Progenitor cell of endocrine pancreas (in vitro differentiated cells): ENCODE measurements at places on chromosomes 2 and 18.

DNA sequence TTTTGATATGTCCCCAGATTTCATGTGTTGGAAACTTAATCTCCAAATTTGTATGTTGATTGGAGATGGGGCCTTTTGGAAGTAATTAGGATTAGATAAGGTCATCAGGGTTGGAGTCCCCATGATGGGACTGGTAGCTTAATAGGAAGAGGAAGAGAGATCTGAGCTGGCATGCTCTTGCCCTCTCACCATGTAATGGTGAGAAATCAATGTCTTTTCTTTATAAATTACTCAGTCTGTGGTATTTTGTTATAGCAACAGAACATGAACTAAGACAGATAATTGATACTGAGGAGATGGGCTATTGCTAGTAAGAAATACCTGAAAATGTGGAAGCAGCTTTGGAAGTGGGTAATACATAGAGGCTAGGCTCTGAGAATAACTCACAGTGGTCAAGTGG, 48.0 kb downstream of the CDC42EP3 start:
- DNase-seq = no peak

DNA sequence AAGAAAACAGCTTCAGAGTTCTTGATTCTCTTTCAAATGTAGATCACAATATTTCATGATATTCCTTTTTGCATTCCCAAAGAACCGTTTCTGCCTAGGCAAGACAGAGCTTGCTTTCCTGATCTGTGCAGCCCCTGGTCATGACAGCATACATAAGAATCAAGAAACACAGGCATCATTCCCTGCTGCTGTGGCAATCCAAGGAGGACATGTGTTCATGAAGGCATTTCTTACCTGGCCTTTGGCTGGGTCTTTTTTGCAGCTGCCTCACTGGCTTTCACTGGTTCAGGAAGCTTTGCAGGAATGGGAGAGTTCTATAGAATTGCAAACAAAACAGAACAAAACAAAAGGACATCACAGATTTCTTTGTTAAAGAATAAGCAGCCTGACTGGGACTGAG, 87.6 kb upstream of the NFU1 start:
- no peak for DNase-seq

GRCh38 chr2:44130441-44130840, 38.2 kb upstream of the PPM1B start:
- DNase-seq = no peak

- no peak for DNase-seq
Observed at GRCh38 chr18:79944126-79944731, 7.2 kb downstream of the SLC66A2 start.

- DNase-seq = no peak
Observed at GRCh38 chr2:191280834-191281756, 35.9 kb downstream of the MYO1B start.

DNA sequence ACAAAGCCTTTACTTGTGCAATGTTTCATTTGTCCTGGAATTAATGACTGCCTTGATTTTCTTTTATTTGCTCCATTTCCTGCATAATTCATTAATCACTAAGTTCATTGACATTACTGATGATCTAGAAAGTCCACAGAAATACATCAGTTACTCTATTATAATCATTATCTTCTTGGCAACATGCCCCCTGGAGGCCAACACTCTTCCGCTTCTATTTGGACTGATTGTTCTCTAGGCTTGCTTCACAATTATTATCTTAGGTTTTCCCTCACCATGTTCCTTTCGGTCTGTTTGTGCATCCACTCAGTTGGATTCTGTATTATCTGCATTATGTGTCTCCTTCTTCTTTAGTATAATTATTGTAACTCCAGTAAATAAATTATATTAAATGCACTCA, 461.0 kb upstream of the CDH2 start:
- no peak for DNase-seq

DNA sequence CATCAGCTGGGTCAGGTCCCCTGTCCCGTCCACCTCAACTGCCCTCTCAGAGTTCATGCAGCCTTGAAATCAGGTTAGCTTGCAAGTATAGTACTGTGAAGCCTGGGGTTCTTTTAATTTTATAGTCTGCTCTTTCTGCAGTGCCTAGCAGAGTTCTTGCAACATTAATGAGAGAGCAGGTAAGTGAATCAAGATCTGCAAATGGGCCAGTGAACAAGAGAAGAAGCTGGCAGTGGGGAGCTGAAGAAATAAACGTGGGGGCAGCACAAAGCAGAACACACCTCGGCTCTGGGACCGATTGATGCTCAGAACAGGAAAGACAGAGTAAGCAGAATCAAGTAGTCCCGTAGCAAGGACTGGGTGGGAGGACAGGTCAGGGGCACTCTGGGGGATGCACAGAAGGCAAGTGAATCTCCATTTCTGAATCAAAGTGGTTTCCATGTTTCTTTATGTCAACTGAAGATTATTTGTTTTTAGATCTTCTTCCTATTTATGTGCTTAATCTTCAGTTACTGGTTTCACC, 675.5 kb downstream of the RNF144A start:
- DNase-seq = no peak

DNA sequence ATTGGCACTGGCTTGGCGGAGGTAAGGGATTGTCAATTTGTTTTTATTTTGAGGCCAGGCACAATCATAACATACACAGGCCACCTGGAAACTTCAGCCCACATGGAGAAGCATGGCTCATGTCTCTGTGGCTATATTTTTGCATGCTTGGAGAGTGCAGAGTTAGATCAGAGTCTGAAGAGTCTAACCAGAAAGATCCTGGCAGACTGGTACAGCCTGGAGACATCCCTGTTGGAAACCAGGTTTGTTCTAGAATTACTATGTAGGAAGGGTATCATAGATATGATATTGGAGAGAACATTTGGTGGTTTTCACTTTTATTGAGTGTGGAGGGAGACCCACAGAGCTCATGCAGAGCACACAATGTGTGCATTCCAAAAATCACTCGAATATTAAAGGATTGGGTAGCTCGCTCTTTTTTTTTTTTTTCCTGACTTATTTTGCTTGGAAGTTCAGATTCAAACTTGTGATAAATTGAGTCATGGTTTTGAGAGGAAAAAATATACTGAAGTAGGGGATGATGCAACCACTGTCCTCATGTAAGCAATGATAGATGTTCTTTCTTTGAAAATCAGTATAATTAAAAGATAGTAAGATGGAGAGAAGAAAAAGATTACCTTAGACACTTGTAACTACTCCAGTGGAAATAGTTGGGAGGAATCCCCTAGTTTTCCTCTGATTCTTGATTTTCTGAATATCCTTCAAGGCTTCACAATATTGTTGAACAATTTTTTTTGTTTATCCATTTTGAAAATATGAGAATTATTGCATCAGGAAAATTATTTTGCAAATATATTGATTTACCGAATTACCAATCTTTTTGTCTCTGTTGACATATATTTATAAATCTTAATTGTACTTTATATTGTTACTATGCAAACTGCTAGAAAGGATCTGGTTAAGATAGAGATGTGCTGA, 185.7 kb upstream of the ZEB2 start:
- no peak for DNase-seq

DNA sequence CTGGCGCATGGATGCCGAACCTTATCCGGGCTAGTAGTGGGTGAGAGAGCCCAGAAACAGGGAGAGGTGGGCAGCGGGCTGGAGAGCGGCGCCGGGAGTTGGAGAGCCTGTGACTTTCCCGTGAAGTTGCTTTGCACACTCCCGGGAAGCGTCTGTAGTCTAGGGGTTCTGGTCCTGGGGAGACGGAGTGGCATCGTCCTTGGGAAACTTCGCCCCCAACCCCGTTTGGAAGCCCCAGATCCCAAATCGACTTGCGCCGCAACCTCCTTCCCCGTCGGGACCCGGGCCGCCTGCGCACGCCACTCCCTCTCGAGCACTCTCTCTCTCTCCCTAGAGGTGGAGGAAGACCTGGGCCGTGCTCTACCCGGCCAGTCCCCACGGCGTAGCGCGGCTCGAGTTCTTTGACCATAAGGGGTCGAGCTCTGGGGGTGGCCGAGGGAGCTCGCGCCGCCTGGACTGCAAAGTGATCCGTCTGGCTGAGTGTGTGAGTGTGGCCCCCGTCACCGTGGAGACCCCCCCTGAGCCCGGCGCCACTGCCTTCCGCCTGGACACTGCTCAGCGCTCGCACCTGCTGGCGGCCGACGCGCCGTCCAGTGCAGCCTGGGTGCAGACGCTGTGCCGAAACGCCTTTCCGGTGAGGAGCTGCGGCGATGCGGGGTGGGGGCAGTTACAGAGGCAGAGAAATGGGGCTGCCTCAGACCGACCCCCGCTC, 456 bp downstream of the DOK1 start:
- peak; percentile 44 for DNase-seq
